Activated T-helper 1 cell treated with anti-CD3 and anti-CD28 coated beads, Interleukin-12 subunit alpha, Interleukin-12 subunit beta, Interleukin-2, Interleukin-4 antibody, amounts not matched to agents 30 ng/mL and 10 ng/mL and 1 ng/mL, durations not matched to agents 14 hours and 24 hours and 36 hours (primary cell): ENCODE measurements at places on chromosomes 12 and 14. TPM values are rescaled to one million over a fixed set of nuclear protein-coding genes. Genes with fewer than 3 reads are reported as not detected.
A peak's percentile ranks its signal among the peaks of the same experiment; 100 is the strongest.

WNT1 gene
- total RNA-seq: 0.21 and 0.24 TPM in 2 replicates

TSPAN19 gene
- not detected in 2 replicates for total RNA-seq

EIF2S3B gene
- total RNA-seq: 0.20 and 0.39 TPM in 2 replicates

TAS2R10 gene
- total RNA-seq: not detected in 2 replicates

- H3K27me3 ChIP-seq: peaks cover 1% of the 10 kb centered on the region
- H3K4me3 ChIP-seq: no peak overlapping the region
- H3K36me3 ChIP-seq: no peaks in the 10 kb centered on the region
- DNase-seq: no peak
Observed at GRCh38 chr14:31275731-31276130, 68.1 kb upstream of the HECTD1 start.

- no peaks in the 10 kb centered on the region for H3K27me3 ChIP-seq
- no peaks in the 10 kb centered on the region for H3K36me3 ChIP-seq
- no peak overlapping the region for H3K4me3 ChIP-seq
- H3K27ac ChIP-seq: no peak overlapping the region
- no peaks in the 10 kb centered on the region for H3K4me1 ChIP-seq
- DNase-seq: no peak
Observed at GRCh38 chr12:40552868-40553267, 139.4 kb upstream of the CNTN1 start.

- H3K4me1 ChIP-seq: no peaks in the 10 kb centered on the region
- no peak overlapping the region for H3K27ac ChIP-seq
- H3K4me3 ChIP-seq: no peak overlapping the region
- DNase-seq: no peak
- peaks cover 16% of the 10 kb centered on the region for H3K36me3 ChIP-seq
Observed at GRCh38 chr12:112219195-112219594, 93.8 kb downstream of the TRAFD1 start.

GRCh38 chr12:22543246-22544037, 900 bp downstream of the C2CD5 start:
- DNase-seq: peak; percentile 41
- H3K4me3 ChIP-seq: peak overlapping the region; percentile 94
- peaks cover 14% of the 10 kb centered on the region for H3K27me3 ChIP-seq
- H3K36me3 ChIP-seq: peaks cover 31% of the 10 kb centered on the region
- H3K4me1 ChIP-seq: peaks cover 44% of the 10 kb centered on the region
- H3K27ac ChIP-seq: peak overlapping the region; percentile 96

- H3K27ac ChIP-seq: no peak overlapping the region
- DNase-seq: no peak
- no peaks in the 10 kb centered on the region for H3K27me3 ChIP-seq
- no peaks in the 10 kb centered on the region for H3K4me1 ChIP-seq
- H3K4me3 ChIP-seq: no peak overlapping the region
Observed at GRCh38 chr12:127063339-127064072, 1203.5 kb upstream of the TMEM132C start.

GRCh38 chr14:53748691-53749090, 207.9 kb downstream of the BMP4 start:
- no peaks in the 10 kb centered on the region for H3K36me3 ChIP-seq
- H3K4me3 ChIP-seq: no peak overlapping the region
- DNase-seq: no peak
- H3K27me3 ChIP-seq: peaks cover 1% of the 10 kb centered on the region
- H3K4me1 ChIP-seq: no peaks in the 10 kb centered on the region
